GOT3 (cell line): ENCODE measurements at places on chromosomes 11 and 22.

DNA sequence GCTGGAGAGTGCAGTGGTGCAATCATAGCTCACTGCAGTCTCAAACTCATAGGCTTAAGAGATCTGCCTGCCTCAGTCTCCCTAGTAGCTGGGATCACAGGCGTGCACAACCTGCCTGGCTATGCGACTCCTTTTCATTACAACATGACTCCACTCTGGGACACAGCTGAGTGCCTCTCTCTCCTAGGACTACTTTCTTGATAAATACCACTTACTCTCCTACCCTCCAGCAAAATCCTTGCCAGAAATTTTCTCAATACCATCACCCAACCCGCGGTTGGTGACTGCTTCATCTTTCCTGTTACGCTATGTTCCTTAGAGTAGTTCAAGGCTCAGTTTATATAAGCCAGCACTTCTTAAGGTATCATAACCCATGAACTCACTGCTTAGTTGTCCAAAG, 26.9 kb downstream of the ARFGAP3 start:
- DNase-seq: no peak

GRCh38 chr11:79430280-79430679, 10.6 kb downstream of the TENM4 start:
- DNase-seq: no peak

- no peak for DNase-seq
These were observed 259.4 kb downstream of the SWAP70 start for GRCh38 chr11:9923280-9923679.

GRCh38 chr22:36649066-36649465, 54.5 kb downstream of the CACNG2 start:
- DNase-seq: no peak

GRCh38 chr11:44681698-44682097, 45.1 kb upstream of the TSPAN18 start:
- DNase-seq: no peak

GRCh38 chr11:46677169-46677568, 23.2 kb downstream of the ARHGAP1 start:
- DNase-seq: no peak

- no peak for DNase-seq
These were observed 8.1 kb downstream of the MOGAT2 start for GRCh38 chr11:75725547-75726320.

- DNase-seq: no peak
These were observed 11.8 kb downstream of the TIGD3 start for GRCh38 chr11:65366340-65366773.

DNA sequence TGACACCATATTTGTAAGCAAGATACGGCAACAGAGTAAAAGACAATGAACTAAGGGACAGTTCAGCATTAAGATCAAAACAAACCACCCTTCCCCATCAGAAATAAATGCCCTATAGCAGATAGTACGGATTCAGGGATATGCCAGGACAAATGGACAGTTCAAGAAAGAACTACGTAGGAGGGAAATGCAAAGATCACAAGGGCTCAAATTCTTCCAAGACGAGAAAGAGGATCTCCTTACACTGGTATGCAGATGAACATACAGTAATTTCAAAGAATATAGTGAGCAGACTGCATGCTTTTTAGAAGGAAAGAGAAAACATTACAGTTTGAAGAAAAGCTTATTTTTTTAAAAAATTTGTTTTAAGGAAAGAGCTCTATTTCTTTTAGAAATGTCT, 124.7 kb upstream of the APOA1 start:
- no peak for DNase-seq
